ENCODE measurements at places on chromosomes 7 and 10.

DNA sequence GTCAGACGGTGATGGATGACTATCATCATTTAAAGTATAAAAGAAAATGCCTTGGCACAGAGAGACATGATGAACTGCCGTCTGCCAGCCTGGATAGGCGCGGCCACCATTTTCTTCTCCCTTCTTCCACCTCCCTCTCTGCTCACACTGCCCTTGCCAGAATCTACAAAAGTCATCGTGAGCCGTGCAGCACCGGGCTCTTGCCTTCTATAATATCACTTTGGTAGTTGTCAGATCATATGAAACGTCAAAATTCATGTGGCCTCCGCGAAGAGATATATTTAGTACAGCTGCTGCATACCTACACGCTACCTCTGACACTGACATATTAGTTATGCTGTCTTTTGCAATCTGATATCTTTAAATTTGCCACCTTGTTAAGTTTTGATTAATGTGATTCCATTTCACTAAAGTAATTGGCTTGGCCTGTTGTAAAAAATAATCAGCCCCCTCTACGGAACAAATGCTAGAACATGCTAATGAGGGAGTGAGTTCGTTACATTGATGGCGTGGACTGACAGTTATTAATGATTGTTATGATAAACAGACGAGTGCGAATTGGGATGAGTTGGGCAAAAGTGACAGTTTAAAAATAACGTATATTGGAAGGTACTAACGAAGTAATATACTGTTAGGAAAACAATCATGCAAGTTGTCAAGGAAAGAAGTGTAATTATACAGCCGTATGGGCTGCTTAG lies 214.9 kb downstream of the LRMDA start:
- no peak for DNase-seq

DNA sequence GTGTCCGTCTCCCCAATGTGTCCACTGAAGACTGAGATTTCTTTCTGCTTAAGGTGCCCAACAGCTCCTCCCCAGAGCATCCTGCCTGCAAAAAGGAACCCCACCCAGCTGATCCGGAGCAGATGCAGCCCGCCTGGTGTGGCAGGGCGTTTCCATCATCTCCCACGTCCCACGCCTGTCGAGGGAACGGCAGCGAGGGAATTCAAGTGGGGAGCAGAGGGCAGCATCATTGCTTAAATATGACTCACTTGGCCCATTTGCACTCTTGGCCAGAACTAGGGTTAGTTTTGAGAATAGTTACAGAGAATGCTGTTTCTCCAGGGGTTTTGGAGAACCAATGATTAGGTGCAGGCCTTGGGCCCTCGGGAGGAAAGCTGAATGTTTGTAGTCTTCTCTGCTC lies 20.8 kb downstream of the VWA2 start:
- DNase-seq, result no peak

DNA sequence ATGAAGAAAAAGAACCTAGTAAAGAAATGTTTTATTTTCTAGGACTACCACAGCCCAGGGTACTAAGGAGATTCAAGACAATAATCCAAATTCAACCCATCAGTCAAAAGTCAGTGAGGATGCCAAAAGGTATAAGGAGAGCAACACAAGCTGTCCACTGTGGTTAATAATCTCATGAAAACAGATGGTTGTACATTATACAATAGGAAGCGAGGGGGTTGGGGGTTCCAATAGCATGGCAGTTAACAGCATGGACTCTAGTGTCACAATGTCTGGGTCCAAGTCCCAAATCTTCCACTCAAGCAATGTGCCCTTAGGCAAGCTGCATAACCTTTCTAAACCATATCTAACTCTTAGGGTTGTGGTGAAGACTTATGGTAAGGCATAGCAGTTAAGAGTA lies 35.1 kb downstream of the BRAF start:
- DNase-seq, result no peak

GRCh38 chr7:42590771-42591310 lies 321.0 kb downstream of the C7orf25 start:
- no peak for DNase-seq

GRCh38 chr7:86643561-86644281 lies at the start of gene GRM3:
TSS of gene GRM3 (plus strand) at chr7:86643909. CDS start at chr7:86765146, 121,237 bp downstream.
- no peak for DNase-seq

- DNase-seq, result no peak
Measured at GRCh38 chr7:70237256-70237655, 639.0 kb downstream of the AUTS2 start.

GRCh38 chr7:2709553-2710285 lies 21.7 kb downstream of the AMZ1 start:
- DNase-seq, result peak; percentile 79

GRCh38 chr10:119543814-119544642 lies 1.5 kb upstream of the RGS10 start:
- no peak for DNase-seq

DNA sequence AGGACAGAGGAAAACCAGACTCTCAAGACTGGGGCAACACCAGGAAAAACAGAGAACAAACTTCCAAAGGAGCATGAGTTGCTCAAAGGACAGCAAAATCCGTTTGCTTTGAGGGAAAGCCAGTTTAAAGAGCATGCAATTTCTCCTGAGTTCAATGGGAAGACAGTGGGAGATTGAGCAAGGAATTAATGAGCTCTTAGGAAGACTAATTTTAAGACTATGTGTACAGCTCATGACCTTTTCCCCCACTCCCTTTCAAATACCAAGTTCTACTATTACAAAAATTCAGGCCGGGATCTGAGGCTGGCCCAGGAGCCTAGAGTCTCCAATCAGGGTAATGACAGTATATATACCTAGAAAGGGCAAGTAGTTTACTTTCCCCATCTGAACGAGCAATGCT lies 79.2 kb downstream of the EPDR1 start:
- DNase-seq, result no peak

DNA sequence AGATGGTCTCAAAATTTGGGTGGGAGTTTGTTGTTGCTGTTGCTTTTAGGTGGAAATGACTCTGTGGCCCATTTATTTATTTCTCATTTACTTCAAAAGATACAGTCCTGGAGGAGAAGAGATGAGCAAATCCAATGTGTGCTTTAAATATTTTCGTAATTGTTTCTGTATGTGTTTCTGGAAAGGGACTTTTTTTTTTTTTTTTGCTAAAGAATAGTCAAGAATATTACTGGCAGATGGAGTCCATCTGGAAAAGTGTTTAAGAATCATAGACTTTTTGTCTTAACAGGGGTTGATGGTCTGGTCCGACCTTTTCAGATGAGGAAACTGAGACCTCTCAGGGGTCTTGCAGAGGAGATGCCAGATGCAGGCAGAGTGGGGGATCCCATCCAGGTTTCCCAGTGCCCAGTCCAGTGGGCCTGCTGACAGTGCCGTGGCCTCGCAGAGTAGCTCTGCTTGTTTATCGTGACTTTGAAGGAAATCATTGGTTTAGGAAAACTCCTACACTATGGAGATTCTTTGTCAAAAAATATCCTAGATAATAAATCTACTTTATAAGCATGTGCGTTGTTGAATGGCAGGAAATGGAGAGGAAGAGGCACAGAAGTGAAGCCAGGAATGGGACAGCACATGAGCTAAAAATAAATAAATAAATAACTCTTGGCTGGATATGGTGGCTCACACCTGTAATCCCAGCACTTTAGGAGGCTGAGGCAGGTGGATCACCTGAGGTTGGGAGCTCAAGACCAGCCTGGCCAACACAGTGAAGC lies 164.3 kb upstream of the SVIL start:
- DNase-seq, result no peak

DNA sequence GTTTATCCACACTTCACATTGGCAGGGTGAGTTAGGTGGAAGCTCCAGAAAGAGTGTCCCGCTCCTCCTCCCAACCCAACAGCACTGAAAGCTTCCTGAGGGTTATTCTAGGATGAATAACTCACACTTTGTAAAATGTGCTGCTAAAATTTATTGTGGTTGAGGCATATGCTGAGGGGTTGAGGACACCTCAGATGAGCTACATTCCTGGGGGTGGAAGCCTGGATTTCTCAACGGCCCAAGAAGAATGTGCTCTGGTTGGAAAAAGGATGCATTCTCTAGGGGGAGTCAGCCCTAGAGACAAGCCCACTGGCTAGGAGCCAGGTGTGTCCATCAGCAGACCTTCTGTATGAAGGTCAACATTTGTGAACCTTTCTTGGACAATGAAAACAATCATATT lies 91.5 kb upstream of the PDE1C start:
- no peak for DNase-seq

DNA sequence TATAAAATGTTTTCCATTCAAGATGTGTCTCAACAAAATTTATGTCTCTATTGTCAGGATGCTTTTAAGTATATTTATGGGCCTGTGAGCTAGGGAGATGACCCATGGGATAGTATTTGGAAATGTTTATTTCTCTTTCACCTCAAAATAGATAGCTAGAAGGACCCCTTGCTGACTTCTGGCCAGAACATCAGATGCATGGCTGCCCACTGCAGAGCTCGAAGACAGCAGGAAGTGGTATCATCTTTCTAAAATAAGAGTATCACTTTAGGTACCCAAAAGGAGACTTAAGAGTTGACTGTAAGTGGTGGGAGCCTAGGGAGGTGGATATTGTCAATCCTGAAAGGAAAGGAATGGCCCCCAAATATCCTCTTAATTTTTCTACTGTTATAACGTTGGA lies 264.4 kb downstream of the NEBL start:
- no peak for DNase-seq

GRCh38 chr7:80443325-80443724 lies 68.5 kb downstream of the GNAT3 start:
- no peak for DNase-seq

DNA sequence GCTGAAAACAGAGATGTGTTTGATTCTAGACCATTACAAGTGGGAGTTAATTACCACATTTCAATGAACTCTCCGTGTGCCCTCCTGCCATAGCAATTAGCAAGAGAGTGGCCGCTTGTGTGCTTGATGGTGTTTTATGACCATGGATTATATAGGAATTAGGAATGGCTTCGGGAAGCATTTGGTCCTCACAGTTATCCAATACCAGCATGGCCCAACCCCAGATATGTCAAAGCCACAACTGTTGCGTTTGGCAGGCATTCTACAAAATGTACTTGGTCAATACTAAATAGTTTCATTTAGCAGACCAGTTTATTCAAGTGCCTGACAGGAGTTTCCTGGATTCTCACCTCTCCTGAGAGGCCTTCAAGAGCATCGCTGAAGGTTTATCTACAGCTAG lies 509.0 kb upstream of the GALNT17 start:
- DNase-seq, result no peak

DNA sequence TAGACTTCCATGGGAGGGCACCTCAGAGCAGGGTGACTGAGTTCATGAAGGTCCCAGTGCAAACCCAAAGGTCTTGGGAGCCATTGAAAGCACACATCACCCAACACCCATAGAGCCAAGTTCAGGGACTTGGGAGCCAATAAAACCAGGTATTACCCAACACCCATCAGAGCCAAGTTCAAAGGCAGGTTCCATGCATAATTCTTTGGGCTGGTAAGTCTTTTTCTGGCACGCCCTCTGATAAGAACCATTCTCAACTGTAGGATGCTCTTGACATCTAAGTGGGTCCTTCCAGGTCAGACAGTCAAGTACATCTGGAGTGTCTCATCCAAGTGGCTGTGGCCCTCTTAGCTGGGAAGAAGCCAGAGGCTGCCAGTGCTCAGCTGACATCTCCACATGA lies 63.2 kb downstream of the EBF3 start:
- DNase-seq, result no peak

DNA sequence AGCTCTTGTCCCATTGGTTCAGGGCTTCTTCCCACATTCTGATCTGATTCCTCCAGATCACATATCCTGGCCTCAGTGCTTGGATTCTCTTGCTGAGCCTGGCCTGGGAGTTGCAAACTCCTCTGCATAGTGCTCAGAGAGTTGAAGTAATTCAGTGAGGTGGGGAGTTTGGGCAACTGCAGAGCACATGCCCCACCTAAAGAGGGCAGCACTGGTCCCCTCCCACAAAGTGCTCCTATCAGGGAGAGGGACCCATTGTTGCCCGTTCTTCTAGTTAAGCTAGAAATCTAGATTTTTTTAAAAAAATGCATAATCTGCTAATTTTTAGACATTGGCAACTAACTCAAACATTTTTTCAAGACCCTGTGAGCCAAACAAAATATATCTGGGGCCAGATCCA lies 45.1 kb downstream of the CHN2 start:
- no peak for DNase-seq

DNA sequence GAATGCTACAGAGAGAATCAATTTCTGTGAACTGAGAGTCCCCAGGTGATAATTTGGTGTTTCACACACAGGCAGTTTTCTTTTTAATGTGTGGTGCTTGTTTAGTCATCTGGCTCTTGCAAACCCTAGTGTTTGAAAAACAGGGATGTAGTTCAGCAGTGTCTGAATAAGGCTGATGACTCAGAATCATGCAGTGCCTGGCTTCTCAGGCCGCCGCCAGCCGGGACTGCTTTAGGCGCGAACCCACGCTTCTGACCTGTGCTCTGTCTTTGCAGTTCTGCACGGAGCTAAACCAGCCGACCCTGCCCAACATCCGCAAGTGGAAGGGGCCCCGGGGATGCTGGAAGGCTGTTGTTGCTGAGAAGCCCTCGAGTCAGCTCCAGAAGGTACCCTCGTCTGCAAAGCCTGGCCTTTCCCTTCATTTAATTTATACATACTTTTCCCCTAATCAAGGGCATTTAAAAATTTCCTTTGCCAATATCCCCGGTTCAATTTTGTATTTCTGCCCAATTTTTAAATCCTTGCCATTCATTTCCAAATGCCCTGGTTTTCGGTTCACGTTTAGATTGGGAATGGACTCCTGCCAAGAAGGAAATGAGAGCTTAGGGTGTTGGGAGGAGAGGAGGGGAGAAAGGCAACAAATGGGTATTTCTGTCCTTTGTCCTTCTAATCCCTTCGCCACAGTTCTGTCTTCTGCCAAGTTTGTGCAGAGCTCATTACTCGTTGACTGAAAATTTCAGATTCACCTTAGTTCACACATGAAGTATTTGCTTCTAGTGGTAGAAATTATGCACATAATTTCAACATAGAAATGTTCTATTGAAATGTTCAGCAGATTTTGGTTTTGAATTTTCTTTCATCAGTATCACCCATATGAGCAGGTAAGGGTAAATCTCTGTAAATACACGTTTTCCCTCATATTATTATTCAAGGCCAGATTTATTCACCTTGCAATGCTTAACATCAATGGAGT lies 108.5 kb upstream of the ANLN start:
- DNase-seq, result peak; percentile 46

DNA sequence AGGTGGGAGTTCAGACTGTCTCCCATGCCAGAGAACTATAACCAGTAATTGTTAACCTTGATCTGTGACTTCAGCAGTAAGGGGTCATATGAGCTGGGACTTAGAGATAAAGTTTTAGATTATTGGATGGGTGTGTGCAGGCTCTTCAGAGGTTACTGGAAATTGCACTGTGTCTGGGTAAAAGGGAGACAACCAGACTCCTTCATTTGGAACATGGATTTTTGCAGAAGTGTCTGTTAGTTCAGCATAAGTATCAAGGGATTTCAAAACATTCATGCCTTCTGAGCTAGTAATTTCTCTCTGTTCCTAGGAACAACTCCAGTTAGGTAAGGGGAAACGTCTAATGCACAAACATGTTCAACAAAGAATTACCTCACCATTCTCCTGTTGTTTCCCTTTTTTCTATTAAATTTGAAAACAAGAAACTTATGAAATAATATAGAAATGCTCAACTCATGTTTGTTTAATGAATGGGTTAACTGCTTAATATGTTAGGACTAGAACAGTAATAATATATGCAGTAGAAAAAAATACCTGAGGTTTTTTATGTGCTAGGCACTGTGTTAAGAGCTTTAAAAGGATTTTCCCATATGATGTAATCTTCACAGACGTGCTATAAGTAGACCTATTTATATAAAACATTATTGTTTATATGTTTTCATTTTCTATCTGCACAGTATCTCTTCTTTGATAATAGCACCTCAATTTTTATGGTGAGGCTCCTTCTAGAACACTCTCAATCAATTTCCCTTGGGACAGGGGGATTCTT lies 233.0 kb downstream of the CACNA2D1 start:
- DNase-seq, result no peak

All from right lobe of liver (tissue), 6 donors.